ENCODE measurements at places on chromosomes 6 and 20.

DNA sequence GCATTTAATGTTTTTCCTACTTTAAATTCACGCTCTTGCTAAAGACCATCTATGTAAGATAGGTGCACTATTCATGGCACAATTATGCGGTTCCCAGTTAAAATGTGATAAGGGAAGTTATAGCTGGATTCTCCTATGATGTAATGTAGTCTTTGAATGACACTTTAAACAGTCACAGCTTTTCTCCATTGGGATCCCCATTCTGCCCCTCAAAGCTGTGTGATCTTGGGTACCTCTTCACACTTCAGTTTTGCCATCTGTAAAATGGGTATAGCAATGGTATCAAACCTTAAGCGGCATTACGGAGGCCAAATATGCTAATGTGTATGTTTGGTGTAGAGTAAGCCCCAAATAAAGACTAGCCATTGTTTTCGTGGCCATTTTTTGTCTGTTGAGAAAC is 64.7 kb upstream of the ZNF217 start:
- DNase-seq, result no peak

GRCh38 chr20:62422636-62423325 is 4.6 kb downstream of the RBBP8NL start:
- DNase-seq, result no peak

DNA sequence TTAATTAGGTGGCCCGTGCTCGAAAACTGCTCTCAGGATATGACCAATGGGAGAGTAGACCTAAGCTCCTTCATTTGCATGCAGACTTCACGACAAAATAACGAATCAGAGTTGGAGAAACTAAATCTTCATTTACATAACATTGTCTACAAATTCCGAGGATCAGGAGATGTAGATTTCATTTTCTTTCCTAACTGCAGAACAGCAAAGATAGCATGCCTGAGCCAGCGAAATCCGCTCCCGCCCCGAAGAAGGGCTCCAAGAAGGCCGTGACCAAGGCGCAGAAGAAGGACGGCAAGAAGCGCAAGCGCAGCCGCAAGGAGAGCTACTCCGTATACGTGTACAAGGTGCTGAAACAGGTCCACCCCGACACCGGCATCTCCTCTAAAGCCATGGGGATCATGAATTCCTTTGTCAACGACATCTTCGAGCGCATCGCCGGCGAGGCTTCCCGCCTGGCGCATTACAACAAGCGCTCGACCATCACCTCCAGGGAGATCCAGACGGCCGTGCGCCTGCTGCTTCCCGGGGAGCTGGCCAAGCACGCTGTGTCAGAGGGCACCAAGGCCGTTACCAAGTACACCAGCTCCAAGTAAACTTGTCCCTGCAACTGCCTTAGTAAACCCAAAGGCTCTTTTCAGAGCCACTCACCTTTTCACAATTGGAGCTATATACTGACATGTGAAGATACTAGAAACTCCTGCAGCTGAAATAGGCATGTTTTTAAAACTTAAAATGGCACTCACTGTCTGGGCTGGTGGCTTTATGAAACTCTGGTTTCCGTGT is 96.5 kb downstream of the HFE start:
- DNase-seq, result peak; percentile 83

GRCh38 chr6:89385156-89385667 is 26.9 kb downstream of the RRAGD start:
- DNase-seq, result no peak

- peak; percentile 72 for DNase-seq
These were observed 3.7 kb downstream of the OGFR start for GRCh38 chr20:62808211-62808865.

DNA sequence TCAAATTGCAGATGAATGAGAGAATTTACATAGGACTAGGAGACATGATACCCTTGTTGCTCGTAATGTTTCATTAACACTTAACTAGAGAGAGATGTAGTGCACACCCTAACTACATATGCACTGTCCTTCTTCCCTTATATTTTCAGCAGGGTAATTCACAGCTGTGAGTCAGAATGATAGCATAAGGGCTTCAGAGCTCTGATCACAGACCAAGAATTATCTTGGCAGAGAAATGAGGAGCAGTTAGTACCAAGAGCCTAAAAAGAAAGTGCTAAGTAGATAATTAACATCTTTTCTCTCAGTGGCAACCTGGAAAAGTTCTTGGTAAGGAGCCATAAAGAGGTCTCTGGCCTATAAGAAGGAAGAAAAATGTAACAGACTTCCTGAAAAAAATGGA is 35.8 kb downstream of the GRIK2 start:
- no peak for DNase-seq

DNA sequence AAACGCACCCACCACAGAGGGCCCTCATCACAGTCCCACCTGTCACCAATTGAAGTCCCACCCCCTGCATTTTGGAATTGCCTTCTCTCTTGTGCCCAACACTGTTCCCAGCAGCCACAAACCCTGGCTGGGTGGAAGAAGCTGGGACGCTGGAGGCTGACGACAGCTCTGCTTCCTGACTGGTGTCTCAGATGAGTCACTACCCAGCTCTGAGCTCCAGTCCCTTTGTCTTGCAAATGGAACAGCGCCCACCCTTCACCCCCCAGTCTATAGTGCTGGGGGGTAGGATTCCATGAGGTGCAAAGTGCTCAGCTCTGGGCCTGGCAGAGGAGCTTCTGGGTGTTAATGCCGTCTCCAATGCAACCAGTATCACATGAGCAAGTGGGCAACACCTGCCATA is 85.3 kb downstream of the DLGAP4 start:
- DNase-seq, result no peak

DNA sequence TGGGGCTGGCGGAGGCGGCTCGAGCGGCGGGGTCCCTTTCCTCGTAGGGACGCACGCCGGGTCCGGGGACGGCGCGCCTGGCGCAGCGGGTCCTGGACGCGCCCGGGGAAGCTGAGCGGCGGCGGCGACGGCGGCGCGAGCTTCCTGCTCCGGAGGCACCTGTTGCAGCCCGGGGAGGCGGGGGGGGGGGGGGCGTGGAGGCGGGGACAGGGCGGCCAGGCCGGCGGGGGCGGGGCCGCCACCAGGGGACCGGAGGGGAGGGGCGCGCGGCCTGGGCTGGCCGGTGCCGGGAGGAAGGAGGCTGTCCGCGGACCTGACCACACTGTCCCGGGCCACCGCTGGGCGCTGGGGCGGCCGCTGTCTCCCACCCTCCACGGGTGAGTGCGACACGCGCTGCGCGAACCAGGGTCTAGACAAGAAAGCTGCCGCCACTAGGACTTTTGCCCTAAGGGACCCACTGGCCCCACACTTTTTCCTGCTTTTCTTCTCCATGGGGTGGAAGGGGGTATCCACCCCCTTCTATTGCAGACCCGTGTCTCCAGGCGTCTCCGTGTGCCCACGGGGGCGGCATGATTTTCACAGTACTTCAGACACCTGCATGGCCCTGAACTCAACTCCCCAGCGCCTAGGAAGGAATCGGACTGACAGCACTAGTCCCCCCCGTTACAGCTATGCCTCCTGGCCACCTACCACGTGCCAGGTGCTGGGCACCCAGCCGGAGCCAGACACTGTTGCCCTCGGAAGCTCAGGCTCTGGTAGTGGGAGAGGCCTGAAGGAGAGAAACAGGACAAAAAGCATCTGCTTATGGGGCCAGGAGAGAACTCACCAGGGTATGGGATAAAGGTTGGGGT is at the start of gene NFATC2:
NFATC2 (minus strand) TSS at position 149 of the 851 bp plus-strand sequence. CDS start 220 bp downstream, outside the sequence.
- DNase-seq, result peak; percentile 47

GRCh38 chr6:166987930-166988329 is 11.3 kb upstream of the CEP43 start:
- DNase-seq, result no peak

- no peak for DNase-seq
These were observed 159.8 kb downstream of the RCAN2 start for GRCh38 chr6:46331461-46331860.

- DNase-seq, result no peak
These were observed 47.6 kb upstream of the MYL9 start for GRCh38 chr20:36493801-36494114.

GRCh38 chr20:4519534-4519933 is 202.2 kb upstream of the PRND start:
- no peak for DNase-seq

All from naive thymus-derived CD4-positive, alpha-beta T cell (primary cell).